ENCODE measurements at places on chromosomes 5 and 9.
A peak's percentile ranks its signal among the peaks of the same experiment; 100 is the strongest.

GRCh38 chr5:15806613-15807012, 306.6 kb downstream of the FBXL7 start:
- no peak for DNase-seq

GRCh38 chr5:37803487-37803886, 36.4 kb downstream of the GDNF start:
- no peak for DNase-seq

DNA sequence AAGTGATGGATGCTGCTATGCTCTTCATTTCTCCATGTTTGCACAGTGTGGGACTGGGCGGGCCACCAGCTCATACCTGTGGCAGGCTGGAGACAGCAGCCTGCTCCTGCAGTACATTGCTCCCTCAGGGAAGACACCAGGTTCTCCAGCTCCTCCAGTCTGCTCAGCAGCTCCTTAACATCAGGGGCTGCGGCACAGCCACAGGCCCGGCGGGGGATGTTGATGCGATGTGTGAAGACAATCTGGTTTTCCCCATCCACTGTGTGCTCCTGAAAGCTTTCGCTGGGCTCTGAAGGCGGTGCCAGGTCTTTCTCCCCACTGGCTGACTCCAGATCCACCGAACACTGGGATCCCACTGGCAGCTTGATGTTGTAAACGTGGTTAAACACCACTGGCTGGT, 27.5 kb downstream of the TNC start:
- DNase-seq: no peak

DNA sequence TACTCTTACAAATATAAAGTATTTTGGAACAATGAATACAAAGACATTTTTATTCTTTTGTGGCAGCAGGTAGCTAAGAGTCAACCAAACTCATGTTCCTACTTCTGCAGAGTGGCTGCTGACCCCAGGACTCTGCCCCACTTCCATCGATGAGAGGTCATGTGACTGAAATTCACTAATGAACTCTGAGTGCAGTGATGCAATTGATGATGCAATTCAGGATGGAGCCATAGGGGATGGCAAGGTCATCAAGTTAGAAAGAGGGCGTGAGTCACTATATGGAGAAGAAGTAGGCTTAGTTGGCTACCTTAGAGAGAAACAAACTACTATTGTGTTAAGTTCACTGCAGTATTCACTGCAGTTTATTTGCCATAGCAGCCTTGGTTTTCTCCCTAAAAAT, 340.4 kb downstream of the CTNND2 start:
- DNase-seq: no peak

DNA sequence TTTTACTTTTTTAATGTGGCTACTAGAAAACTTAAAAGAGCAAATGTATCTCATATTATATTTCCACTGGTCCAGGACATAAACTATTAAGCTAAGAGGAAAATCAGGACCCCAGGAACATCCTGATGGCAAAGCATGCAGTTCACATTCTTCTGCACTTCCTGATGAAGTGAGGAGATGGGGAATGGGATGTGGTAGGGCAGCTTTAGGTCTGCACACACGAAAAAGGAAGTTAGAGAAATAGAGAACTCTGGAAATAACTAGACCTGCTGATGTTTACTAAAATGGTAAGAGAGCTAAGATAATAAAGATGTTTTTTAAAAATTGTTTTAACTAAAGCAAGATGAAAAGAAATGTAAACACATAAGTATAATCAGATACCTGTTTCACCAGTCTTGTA, 39.7 kb upstream of the NIPBL start:
- DNase-seq: no peak

- DNase-seq: peak; percentile 64
These were observed 32.6 kb upstream of the TMOD1 start for GRCh38 chr9:97468658-97469448.

DNA sequence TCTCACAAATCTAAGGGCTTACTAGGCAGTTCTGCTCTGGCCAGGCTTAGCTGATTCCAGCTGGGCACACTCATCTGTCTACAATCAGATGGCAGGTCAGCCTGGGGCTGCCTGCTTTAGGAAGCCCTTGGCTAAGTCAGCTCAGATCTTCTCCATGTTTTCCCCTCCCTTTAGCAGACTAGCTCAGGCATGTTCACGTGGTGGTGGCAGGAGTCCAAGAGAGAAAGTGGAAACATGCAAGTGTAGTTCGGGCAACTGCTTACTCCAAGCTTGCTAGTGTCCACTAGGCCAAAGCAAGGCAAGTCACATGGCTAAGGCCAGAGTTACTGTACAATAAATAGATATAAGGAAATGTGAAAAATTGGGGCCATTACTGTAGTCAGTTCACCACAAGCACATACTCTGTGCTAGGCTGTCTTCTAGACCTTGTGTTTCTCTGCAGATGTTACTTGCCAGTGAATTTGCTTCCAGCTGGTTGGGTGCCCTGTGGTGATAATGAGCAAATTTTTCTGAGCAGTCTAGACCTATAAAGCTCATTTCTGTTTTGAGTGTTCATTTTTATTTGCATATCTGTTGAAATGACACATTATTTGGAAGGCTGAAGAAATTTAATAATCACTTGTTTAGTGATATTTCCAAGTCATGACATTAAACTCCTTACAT, 38.3 kb downstream of the RECK start:
- DNase-seq: no peak

GRCh38 chr5:31728039-31728438, 89.1 kb downstream of the PDZD2 start:
- DNase-seq: no peak

- no peak for DNase-seq
These were observed 25.3 kb downstream of the YIPF5 start for GRCh38 chr5:144144956-144145751.

GRCh38 chr5:146877783-146878475, 628 bp downstream of the PPP2R2B start:
- DNase-seq: peak; percentile 45

- no peak for DNase-seq
These were observed 91.2 kb downstream of the RIC1 start for GRCh38 chr9:5720151-5720550.

GRCh38 chr5:10123254-10123989, 126.3 kb downstream of the ATPSCKMT start:
- no peak for DNase-seq

GRCh38 chr9:87751868-87752267, 25.9 kb downstream of the CTSL start:
- DNase-seq: no peak

- peak; percentile 83 for DNase-seq
These were observed 10.5 kb upstream of the IRF1 start for GRCh38 chr5:132500931-132501628.

- no peak for DNase-seq
These were observed 935.2 kb upstream of the DMAC1 start for GRCh38 chr9:8734760-8735159.

DNA sequence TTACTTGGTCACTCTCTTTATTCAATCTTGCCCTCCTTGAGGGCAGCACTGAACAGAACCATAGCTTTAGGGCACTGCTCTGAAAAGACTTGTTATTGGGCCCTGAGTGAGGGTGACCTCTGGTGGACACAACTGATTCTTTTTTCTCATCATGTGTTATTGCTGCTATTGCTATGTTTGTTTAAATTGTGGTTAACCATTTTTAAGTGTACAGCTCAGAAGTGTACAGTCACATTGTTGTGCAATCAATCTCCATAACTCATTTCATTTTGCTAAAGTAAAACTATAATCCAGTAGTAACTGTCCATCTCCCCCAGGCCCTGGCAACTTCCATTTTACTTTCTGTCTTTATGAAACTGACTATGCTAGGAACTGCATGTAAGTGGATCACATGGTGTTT, 351.1 kb upstream of the RIOK2 start:
- DNase-seq: peak; percentile 28

- no peak for DNase-seq
These were observed 115.0 kb upstream of the CACNA1B start for GRCh38 chr9:137762414-137763061.

GRCh38 chr5:76351176-76351575, 51.9 kb upstream of the IQGAP2 start:
- no peak for DNase-seq

DNA sequence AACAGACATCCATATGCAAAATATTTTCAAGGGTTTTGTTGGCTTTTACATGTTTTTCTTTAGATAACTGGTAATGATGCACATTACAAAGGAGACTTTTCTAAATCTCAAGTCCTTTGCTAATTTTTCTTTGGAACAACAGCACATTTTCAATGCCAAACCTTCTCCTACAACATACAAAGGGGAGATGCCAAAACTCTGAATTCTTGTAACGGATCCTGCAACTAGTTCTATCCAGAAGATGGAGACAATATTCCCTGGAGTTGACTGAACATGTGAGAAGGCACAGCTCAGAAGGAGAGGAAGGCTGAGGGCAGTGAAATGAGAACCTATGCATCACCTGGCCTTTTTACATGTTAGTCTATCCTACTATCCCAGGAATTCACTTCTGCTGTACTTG, 21.0 kb downstream of the DNAJA1 start:
- DNase-seq: no peak

DNA sequence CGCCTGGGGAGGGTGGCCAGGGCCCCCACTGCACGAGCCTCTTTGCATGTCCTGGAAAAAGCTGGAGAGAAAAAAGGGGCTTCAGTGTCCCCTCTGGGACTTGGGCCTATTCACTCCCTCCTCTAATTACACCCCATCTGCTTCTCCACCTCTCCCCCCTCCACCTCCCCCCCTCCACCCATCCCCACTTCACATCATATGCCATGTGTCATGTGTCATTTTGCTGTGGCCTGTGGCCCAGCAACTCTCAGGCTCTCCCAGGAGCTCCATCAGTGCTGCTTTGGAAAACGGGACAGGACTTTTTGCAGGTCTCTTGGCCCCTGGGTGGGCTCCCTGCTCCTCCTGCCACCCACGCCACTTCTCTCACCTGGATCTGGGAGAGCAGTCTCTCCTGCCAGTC, 68.7 kb downstream of the NTNG2 start:
- no peak for DNase-seq

DNA sequence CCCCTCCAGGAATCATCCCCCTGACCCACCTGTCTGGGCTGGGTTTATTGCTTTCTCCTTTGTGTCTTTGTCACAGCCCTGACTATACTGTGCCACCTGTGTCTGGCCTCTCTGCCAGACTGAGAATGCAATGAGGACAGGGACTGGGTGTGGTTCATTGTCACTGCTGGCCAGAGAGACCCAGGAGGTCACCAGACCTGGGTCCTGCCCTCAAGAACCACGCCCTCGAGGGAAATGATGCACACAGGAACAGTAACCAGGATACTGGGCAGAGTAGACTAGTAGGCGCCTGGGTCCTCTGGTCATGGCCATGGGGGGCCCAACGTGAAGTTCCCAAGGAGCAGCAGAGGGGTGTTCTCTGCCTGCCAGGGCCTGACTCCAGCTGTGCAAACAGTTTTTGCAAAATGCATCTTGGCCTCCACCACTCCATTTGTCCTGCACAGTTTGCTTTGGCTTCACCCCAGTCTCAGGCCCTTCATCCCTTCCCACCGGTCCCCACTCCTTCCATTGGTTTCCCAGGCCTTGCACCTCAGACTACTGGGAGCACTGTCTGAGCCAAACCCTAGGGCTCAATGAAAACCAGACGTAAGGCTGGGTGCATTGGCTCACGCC, 17.8 kb downstream of the RGS3 start:
- DNase-seq: no peak

- no peak for DNase-seq
These were observed 48.2 kb upstream of the ENTREP1 start for GRCh38 chr9:69276775-69277174.

DNA sequence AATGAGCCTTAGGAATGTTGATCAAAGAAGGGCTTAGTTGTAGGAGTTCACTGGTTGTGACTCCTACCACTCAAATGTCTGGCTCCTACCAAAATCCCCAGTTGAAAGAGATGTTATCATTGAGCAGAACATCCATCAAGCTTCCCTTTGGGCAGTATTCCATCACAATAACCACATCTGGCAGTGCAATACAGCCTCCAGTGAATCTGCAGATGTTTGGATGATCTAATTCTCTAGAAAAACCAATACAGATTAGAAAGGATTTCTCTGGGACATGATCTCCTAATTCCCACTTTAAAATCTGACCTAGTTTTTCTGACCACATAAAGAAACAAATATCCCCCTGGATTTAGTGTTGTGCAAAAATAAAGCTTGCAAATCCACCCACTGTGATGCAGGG, 81.6 kb downstream of the TMEM215 start:
- no peak for DNase-seq

GRCh38 chr5:53503562-53504218, 23.3 kb downstream of the FST start:
- no peak for DNase-seq

DNA sequence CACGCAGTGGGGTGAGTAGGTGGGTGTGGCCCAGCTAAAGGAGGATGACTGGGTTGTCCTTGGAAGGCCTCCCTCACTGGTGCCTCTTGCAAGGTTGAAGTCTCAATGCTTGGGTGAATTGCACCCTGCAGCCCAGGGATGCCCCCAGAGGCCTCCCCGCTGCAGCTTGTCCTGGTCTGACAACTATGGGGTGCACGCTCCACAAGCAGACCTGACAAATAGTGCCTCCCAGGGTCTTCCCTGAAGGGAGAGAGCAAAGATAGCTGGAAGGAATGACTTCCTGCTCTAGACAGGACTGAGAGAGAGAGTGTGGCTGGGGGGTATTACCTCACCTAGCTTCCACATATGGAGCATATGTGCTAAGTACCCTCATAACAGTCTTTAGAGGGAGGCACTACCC, 1.7 kb downstream of the PSD2 start:
- DNase-seq: no peak

- DNase-seq: no peak
These were observed 6.1 kb upstream of the PANK3 start for GRCh38 chr5:168585119-168585856.

- DNase-seq: no peak
These were observed 39.8 kb upstream of the WHRN start for GRCh38 chr9:114545055-114545454.

DNA sequence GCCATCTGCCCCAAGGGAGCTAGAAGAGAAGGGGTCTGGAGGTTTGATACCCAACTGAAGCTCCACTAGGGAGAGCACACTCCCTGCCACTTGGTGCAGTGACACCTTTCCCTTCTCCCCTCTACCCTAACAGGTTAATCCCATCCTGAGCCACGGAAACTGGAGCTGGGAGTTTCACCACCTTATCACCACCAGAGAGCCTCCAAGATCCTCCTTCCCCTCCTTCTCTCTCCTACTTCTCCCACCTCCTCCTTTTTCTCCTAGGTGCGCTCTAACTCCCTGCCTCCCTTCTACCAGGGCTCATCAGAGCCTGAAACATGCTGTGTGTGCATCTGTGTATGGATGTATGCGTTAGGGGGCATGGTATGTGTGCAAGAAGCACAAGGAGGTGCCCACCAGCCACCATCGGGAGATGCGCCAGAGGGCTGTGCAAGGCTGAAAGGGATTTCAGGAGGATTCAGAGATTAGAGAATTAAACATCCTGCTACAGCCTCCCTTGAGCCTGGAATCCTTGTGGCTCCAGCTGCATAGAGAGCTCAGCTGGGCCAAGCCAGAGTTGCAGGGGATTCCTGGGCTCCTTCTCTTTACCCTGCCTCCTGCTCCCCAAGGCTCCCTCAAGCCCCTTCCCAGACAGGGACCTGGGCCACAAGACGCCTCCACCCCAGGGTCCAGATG, 89.8 kb downstream of the PCDH1 start:
- DNase-seq: no peak

GRCh38 chr9:27714388-27714787, 141.1 kb upstream of the C9orf72 start:
- no peak for DNase-seq
